Activated CD4-positive, CD25-positive, alpha-beta regulatory T cell (primary cell): ENCODE measurements at places on chromosomes 6 and 20.

GRCh38 chr6:39075807-39076622 lies 27.4 kb downstream of the GLP1R start:
- no peak for DNase-seq

DNA sequence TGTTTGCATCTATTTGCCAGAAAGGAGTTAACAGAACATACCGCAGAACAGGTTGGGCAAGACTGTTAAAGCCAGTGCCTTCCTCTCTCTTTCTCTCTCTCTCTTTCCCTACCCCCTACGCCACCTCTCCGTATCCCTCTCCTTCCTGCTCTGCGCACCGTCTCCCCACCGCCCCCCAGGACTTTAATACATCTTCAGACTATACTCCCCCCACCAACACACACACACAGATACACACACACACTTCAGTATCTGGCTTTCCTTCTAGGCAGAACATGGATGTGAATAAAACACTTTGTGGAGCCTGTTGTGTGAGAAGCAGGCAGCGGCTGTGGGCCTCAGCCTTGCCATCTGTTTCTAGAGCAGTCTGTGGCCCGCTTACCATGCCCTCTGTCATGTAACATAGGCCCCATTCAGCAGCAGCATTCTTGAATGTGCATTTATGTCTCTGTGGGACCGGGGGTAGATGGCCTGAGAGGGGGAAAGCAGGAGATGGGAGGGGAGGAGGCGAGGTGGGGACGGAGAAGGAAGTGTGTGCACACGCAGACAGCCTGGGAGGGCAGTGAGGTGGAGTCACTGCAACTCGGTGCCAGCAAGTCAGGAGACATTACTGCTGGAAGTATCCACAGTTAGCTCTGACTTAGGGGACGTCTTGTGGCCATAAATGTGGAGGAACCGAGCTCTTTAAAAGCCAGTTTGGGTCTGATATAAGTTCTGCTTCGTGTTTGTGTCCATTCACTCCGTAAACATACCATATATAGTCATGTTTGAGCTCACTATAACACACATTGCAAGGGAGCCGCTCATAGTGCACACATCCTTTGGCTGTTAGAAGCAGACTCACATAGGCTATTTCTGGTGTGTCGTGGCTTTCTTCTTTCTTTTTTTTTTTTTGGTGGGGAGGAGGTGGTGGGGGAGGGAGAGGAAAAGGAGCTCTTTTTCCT lies 38.4 kb downstream of the RREB1 start:
- no peak for DNase-seq

GRCh38 chr6:157823528-157824370 lies 703 bp downstream of the SNX9 start:
- DNase-seq: peak; percentile 16

GRCh38 chr20:23034721-23035671 lies at the start of gene SSTR4:
SSTR4 (plus strand) TSS chr20:23035312; CDS start chr20:23035484, 172 bp downstream.
- DNase-seq: no peak

DNA sequence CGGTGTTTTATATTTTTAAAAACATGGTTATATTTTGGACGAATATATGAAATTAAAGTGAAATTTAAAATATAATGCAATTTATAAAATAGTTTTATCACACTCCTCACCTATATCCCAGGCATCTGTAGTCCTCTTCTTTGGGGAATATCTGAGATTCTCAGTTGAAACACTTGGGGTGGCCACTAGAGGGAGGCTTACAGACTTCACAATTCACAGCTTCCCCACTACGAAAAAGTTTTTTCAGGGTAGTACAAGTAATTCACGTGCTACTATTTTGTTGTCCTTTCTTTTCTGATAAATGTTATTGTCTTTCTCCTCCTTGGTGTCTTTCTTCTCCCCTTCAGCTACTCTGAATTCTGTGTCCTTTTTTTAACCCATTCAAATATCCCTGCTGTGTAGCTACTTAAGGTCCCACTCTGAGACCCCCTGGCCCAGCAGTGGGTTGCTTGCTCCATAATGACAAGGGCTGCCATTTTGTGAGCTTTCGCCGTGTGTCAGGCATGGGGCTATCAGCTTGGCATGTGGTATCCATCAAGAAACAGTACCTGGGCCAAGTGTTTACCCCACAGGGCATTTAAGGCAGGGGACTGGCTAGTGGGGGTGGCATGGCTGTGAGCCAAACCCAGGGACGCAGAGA lies 43.6 kb upstream of the PHACTR3 start:
- no peak for DNase-seq

DNA sequence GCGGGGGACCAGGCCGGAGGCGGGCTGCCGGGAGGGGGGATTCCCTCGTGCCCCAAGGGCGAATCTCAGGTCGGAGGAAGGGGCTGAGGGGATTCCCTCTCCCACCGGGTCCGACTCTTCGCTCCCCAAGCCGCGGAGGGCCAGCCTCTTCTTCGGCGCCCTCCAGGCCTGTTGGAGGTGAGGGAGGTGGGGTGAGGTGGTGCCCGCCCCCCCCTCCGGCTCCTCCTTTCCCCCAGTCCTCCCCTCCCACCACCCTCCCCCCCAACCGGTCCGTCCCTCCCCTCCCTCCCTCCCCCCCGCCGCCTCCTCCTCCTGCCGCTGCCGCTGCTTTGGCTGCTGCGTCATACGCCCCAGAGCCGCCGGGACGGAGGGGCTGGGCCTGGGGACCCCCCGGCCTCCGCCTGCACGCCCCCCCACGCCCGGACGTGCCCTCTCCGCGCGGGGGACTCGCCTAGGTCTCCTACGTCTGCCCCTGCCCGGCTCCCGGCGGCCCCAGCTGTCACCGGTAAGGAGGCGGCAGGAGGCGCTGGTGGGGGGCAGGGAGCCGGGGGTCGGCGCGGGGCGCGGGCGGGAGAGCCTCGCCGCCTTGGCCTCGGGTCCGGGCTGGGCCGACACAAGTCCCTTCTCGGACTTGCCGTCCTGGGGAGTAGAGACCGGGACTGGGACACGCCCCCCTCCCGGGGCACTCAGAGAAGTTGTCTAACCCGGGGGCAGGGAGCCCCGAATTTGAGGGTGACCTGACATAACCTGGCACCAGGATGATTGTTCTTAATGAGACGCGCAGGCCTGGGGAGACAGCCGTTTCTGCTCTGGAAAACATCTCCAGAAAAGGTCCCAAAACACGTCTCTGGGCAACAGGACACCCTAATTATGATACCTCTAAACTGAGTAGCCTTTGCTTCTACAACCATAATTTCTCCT lies at the start of gene PHF1:
Gene PHF1 (plus strand): TSS at position 304 of the 921 bp plus-strand sequence. CDS start 1,250 bp downstream, outside the sequence.
- peak; percentile 87 for DNase-seq

GRCh38 chr6:78947529-78947928 lies 80.2 kb downstream of the IRAK1BP1 start:
- no peak for DNase-seq

DNA sequence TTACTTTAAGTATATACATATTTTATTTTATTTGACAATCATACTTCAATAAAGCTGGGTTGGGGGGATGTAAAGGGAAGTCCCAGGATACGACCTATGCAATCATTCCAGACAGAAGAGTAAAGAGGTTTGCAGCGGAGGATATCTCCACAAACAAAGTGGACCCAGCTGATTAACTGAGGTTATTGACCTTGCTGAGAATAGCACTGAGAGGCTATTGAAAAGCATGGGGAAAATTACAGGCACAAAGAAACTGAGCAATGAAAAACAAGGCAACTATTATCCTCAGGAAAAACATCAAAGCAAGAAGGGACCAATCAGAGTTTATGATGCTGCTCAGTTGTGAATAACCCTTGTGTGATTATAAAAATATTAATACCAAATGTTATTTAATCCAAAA lies 32.6 kb downstream of the SERPINB1 start:
- no peak for DNase-seq

DNA sequence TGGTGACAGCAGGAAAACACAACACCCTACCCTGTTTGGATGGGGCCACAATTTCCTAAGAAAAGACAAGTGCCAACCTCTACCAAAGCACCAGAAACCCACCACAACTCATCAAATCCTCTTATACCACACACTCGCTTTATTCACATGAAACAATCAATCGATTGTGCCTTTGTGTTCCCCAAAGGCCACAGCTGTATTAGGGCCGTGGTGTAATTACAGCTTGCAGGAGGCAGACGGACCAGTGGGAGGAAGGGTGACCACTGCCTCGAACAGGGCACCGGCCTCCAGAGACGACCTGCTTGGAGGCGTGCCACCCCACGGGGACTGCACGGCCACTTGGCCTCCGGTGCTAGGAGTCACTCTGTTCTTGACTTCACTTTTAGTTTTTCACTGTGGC lies 264.1 kb downstream of the FOXC1 start:
- DNase-seq: no peak
